ENCODE measurements at places on chromosomes 12 and 14.

DNA sequence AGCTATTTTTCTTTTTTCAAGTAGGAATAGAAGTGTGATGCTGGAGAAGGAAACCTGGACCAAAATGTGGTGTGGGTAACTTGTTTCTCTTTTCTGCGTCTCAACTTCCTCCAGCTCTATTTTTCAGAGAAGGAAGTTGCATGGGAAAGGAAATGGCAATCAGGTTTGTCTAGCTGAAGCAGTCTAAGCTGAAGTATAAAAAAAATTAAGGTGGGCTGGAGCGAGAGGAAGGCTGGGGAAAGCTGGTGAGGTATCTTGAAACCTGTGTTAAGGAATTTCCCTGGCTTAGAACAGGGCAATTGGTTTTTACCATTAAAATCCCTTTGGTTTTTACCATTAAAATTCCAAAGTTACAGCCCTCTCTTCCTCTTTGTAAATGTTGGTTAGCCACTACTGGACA lies 34.2 kb upstream of the NINJ2 start:
- DNase-seq, result no peak

DNA sequence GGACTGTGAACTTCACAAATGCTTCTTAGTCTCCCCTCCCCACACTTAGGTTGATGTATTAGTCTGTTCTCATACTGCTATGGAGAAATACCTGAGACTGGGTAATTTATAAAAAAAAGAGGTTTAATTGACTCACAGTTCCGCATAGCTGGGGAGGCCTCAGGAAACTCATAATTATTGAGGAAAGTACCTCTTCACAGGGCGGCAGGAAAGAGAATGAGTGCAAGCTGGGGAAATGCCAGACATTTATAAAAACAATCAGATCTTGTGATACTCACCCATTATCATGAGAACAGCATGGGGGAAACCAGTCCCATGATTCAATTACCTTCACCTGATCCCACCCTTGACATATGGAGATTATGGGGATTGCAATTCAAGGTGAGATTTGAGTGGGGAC lies 178.8 kb downstream of the SLC38A4 start:
- no peak for DNase-seq

GRCh38 chr12:95130096-95130495 lies 56.7 kb upstream of the NR2C1 start:
- no peak for DNase-seq

GRCh38 chr12:11496157-11496851 lies 100.9 kb upstream of the PRB2 start:
- no peak for DNase-seq

DNA sequence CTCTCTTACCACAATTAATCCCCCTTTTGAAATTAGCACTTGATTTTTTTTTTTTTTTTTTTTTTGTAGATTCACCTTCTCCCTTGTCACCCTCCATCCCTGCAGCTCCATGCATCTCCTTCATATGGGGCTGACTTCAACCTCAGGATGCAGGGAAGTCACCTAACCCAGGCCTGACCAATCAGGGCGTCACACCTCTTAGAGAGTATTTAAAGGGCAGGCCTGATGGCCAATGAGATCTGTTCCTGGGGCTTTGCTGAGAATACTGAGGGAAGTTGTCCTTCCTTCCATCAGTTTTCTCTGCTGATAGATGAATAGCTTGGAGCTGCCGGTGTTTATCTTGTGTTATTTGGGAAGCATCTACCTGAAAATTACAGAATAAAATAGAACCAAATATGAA lies 1104.7 kb upstream of the TMEM132C start:
- DNase-seq, result no peak

GRCh38 chr12:100326208-100326607 lies 30.7 kb upstream of the SLC17A8 start:
- DNase-seq, result no peak

- peak; percentile 69 for DNase-seq
Observed at GRCh38 chr14:65103150-65103760, 938 bp upstream of the MAX start.

DNA sequence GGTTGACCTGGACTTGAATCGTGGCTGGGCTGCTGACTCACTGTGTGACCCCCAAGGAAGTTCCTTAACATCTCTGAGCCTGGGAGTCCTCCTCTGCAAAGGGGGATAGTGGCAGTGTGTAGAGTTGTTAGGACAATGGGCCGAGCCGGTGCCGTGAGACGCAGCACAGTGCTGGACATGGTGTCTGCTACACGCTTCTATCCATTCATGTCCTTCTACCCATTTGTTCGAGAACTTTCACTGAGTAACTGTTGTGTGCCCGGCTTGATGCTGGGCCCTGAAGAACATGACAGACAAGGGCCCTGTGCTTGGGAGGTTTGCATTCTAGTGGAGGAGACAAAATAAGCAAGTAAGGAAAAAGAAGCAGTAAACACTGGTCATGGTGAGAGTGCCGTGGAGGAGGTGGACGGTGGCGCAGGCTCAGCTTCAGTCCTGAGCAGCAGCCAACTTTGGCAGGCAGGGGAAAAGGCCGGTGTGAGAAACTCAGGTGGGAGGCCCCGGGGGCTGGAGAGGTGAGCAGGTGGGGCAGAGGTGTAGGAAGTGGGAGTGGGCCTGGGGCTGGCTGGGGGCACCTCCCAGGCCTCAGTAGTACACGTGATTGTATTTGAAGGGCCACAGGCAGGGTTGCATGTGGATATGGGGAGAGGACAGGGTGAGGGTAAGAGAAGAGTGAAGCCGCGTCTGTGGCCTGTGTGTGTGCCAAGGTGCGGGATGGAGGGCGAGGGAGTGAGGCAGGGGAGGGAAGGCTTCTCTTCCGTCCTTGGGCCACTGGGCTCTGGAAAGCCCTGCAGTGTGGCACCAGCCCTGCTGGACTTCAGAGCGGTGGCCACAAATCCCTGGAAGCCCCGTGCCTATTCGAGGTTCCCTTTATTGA lies 13.8 kb downstream of the VASH1 start:
- no peak for DNase-seq

DNA sequence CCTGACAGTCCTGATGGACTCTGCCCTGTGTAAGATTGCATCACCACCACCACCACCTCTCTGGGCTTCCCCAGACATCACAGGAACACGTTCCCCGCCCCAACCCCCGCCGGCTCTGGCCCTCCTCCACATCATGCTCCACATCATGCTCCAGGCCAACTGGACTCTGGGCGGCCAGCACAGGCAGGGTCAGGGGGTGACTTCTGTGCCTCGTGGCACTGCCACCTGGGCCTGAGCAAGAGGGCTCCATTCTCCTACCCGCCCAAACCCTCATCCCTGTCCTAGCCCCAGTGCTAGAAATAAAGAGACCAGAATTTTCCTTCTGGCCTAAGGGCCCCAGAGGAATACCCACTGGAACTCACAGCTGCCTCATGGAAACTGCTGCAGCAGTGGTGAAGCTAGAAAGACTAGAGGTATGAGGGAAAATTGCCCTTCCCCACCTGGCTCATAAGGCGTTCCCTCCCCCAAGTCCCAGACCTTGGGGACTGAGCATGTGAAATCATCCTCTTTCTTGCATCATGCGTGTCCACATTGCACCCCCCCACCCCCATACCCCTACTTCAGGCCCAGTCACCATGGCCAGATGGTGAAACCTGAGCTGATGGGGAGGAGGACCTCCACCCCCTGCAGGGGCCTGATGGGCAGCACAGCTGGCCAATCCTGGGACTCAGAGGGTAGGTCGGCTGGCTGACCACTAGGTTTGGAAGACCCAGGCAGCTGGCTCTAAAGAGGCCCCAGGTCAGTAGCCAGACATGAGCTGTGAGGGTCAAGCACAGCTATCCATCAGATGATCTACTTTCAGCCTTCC lies at the start of gene INHBE:
Gene INHBE (plus strand): TSS at position 742 of the 808 bp plus-strand sequence. CDS start 230 bp downstream, outside the sequence.
- peak; percentile 25 for DNase-seq

DNA sequence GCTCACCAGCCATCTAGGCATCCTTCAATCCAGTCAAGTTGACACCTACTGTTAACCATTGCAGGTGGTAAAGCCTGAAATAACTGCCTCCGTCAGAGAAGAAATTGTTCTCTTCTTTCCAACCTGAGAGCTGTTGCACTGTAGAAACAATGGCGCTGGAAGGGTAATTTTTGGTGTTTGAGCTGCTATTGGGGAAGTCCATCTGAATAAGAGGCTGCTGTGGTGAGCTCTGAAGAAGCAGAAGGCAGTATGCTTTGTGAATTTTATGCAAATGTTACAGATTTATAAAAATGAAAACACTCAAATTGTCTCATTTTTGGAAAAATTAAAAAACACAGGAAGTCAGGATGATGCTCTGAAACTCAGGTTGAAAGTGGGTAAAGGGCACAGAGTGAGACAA lies 60.2 kb downstream of the SNAPC1 start:
- no peak for DNase-seq

DNA sequence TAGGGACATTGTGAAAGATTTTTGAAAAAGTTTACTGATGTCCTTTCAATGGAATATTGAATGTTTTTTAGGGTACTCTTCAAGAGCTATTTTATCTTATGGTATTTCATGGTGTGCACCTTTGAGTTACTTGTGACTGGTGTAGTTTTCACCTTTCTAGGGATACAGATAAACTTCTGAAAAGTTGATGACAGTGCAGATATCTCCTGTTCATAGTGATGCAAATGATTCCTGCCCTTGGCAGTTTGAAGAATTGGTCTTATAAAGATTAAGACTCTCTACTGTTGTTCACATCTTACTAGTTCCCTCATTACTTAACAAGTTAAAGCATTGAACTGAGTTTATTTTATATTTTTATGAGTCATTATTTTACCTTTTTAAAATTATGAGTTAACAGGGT lies 408.9 kb downstream of the TRHDE start:
- no peak for DNase-seq

DNA sequence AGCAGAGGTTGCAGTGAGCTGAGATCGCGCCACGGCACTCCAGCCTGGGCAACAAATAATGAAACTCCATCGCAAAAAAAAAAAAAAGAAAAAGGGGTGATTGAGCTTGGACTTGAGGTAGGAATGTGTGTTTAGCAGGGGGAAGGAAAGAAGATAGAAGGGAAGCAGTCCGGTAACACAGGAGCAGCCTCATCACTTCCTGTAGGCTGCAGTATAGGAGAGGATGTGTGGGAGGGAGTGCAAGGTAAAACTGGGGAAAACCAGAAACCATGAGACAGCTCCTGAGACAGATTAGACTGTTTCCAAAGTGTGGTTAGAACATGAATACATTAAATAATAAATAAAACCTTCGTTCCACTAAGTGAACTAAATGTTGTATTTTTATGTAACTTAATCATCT lies 49.2 kb downstream of the FGD4 start:
- no peak for DNase-seq

DNA sequence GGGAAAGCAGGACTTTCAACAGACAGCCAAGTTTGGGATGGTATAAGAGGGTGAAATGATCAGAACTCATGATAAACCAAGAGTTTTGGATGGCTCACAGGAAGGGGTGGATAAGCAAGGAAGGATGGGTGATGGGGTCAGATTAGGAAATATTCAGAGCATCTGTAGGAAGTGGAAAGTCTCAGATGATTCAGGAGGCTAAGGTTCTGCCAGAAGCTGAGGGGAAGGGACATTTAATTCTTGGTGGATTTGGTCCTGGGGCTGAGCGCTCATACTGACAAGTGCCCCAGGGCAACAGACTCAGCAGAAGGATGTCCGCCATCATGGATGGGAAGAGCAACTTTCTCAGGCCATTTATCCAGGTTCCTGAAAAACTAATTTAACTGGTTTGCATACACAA lies 28.4 kb upstream of the BDKRB2 start:
- no peak for DNase-seq

- DNase-seq, result no peak
Observed at GRCh38 chr14:37078131-37078530, 94.3 kb downstream of the SLC25A21 start.

GRCh38 chr12:46368138-46368537 lies 4.4 kb downstream of the SLC38A2 start:
- DNase-seq, result no peak

DNA sequence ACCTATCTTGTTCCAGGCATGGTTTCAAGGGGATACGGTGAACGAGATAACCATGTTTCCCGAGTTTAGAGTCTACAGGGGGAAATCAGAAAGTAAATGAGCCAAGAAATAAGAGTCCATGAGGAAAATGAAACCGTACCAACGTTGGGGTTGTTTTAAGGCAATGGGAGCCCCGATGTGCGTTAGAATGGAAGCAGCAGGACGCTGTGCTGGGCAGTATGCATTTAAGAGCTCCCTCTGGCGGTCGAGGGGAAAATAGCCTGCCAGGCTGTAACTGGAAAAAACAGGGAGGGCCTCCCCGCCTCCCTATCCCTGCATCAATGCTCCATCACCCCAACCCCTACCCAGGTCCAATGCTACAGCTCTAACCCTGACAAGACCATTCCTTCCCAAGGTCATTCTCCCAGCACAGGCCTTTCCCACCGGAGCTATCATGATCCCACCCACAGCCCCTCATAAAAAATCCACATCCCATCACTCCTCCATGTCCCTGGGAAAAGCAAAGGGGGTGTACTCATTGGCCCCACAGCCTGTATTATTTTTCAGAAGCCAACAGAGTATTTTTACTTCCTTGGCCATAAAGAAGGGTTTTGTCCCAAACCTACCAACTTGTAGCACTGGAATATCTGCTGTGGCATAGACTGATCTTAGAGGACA lies 226.3 kb upstream of the NOS1 start:
- DNase-seq, result peak; percentile 36

GRCh38 chr12:4564818-4565217 lies 2.8 kb downstream of the DYRK4 start:
- no peak for DNase-seq

DNA sequence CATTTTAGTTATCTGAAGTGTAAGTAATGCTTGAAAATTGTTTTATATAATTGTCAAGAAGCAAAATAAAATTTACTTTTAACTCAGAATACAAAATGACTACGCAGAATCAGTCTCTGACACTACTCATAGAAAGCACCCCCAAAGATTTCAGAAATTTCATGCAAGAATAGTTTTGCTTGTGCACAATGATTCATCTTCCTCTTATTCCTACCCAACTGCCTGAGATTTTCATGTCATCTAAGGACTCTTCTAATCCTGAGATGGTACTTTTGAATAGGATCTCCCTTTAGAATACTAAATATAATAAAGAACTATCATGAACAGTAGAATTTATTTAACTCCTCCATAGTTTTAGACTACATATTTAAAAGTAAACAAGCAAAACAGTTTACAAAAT lies 485.3 kb upstream of the MGAT4C start:
- DNase-seq, result no peak

GRCh38 chr12:44571006-44571550 lies 305.0 kb downstream of the NELL2 start:
- no peak for DNase-seq

- no peak for DNase-seq
Observed at GRCh38 chr14:95577067-95577800, 42.4 kb downstream of the GLRX5 start.

- DNase-seq, result no peak
Observed at GRCh38 chr12:98651328-98651727, 6.2 kb downstream of the APAF1 start.

GRCh38 chr14:68177728-68178127 lies 358.1 kb downstream of the RAD51B start:
- DNase-seq, result no peak

DNA sequence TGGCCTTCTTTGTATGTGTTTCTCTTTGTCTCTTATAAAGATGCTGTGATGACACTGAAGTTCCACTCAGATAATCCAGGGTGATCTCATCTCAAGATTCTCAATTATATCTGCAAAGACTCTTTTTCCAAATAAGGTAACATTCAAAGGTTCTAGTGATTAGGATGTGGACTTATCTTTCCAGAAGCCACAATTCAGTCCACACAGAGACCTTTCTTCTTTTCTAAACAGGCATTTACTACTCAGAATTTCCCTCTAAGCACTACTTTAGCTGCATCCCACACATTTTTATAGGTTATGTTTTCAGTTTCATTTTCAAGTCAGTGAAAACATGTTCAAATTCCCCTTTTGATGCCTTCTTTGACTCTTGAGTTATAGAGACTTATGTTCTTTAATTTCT lies 9.0 kb upstream of the NKX2-1 start:
- DNase-seq, result no peak

- DNase-seq, result peak; percentile 67
Observed at GRCh38 chr12:5428332-5429221, 3.3 kb upstream of the NTF3 start.

GRCh38 chr14:31127690-31128089 lies 79.9 kb downstream of the HECTD1 start:
- no peak for DNase-seq

Measured in NCI-H1694 treated with DMSO at 0.1 percent for 48 hours (cell line).